ENCODE measurements at places on chromosomes 1 and 21.

GRCh38 chr1:2788506-2789163 lies 12.9 kb downstream of the TTC34 start:
- DNase-seq, result no peak

- no peak for DNase-seq
Observed at GRCh38 chr1:157775101-157775870, 1.6 kb downstream of the FCRL2 start.

GRCh38 chr1:52551507-52552235 lies 1.2 kb downstream of the TUT4 start:
- DNase-seq, result peak; percentile 20

GRCh38 chr1:94600556-94600955 lies 59.0 kb upstream of the F3 start:
- no peak for DNase-seq

DNA sequence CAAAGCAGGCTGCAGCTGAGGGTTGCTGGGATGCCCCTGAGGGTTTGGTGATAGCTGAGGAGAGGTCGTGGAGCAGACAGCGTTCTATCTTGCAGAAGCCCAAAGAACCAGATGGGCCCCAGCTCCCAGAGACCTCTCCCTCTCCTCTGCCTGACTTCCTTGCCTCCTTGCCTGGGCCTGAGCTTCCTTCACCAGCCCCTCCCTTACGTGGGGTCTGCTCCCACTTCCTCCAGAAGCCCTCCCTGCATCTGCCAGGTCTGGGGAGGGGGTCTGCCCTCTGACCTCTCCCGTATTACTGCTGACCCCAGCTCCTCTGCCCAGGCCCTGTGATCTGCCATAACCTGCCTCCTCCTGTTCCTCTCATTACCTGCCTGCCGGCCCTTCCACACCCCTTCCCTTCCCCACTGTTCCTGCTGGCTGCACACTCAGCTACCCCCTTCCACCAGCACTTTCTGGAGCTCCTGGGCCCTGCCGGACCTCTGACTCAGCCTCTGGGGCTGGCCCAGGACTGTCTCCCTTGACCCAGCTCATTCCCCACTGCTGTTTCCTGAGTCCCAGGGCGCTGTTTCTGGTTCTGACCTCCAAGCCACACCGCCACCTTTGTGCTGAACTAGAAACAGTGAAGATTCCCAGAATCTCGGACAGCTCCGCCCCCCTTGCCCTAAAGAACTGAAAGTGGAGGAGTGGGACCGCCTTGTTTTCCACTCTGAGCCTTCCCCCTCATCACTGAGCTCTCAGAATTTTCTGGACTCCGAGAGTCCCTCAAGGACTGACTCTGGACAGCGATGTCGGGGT lies 237.7 kb upstream of the C1orf174 start:
- DNase-seq, result no peak

DNA sequence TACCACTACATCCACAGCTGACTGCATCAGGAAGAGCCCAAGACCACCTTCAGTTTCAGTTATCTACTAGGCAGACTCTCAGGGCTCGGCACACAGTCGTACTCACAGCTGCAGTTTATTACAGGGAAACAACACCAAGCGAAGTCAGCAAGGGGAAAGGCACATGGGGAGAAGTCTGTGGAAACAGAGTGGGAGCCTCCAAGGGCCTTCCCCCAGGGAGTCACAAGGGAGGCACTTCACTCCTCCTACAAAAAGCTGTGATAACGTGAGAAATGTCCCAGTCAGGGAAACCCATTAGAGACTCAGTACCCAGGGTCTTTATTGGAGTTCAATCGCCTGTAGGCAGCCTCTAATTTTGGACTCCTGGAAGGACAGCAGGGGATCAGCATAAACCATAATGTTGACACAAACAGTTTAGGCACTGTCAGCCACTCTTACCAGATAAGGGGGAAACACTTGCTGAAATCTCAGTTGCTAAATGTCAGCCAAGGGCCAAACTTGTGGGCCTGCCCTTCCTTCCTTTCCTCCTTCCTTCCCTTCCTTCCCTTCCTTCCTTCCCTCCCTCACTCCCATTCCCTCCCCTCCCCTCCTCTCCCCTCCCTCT lies 444.0 kb downstream of the SMYD3 start:
- DNase-seq, result no peak

GRCh38 chr1:118160806-118161205 lies 24.2 kb downstream of the SPAG17 start:
- no peak for DNase-seq

DNA sequence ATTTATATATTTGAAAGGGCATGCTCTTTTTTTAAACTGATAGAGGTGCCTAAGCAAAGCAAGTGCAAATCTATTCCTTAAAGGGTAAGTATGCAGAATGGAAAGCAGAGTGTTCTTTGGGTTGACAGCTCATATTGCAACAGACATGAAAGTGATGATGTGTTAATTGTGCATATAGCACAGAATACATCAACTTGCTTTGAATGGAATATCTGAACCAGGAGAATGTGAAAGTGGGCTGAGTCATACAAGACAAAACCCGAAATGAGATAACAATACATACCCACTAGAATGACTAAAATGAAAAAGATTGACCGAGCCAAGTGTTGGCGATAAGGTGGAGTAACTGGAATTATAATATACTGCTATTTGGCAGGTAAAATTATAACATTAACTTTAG lies 4.3 kb downstream of the CR1 start:
- no peak for DNase-seq

DNA sequence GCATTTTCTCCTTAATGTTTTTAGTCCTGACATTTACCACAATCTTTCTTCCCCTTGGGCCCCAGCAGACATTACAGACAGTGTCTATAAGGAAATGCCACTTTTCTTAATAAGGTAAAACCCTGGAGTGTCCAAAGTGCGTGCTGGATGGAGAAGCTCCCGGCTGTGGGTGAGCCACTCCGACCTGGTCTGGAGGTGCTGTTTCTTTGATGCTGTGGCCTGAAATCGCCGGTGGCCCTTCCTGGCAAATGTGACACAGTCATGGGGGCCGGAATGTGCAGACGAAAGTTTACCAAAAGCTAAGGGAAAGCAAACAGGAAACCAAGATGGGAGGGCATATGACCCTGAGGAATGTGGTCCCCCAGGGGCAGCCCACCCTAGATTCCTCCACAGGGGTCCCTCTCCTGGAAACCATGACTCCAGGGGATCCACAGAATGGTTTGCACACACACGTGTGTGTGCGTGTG lies 77.9 kb downstream of the FHAD1 start:
- no peak for DNase-seq

GRCh38 chr21:14736162-14736561 lies 190.0 kb upstream of the SAMSN1 start:
- DNase-seq, result no peak

DNA sequence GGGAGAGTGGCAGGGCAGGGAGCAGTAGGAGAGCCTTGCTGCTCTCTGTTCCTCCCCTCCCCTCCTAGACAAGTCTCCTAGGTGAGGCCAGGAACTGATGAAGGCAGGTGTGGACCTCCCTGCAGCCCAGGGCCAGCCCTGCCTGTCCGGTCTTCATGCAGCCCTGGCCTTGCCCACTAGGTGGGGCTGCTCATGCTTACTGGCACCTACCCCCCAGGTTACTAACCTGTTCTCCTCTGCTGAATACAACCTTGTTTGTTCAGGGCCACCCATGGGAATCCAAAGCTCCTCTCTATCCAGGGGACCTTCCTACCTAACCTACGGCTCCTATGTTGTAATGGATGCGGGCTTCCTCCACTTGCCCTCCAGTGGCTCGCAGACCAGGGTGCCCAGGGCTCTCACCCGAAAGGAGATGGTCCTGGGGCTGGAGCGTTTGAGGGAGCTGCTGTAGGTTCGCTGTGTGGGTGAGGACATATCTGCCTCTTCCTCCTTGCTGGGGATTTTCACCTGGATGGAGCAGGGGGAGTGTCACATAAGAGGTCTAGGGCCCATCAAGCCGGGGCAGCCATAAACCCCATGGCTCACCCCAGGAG lies 7.9 kb upstream of the TNNT2 start:
- DNase-seq, result no peak

GRCh38 chr1:34742667-34743270 lies 12.1 kb upstream of the GJB5 start:
- DNase-seq, result peak; percentile 42

- DNase-seq, result no peak
Observed at GRCh38 chr1:8047112-8047511, 21.0 kb upstream of the ERRFI1 start.

DNA sequence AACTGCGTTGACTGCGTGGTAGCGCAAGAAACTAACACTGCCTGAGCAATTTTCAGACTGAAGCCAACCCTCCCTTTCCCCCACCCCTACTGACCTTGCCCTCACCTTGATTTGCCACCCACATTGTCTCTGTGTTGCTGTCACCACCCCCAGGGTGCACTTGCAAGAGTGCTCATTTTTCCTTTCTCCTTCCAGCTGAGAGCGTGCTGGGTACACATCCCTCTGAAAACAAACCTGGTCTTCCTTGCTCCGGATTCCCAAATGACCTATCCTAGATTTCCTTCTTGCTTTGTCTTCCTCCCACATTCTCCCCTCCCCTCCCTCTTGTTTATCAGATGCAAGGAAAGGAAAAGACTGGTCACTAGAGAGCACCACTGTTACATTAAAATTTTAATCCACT lies 24.2 kb downstream of the MPZ start:
- no peak for DNase-seq

- DNase-seq, result no peak
Observed at GRCh38 chr1:27658951-27659496, 13.0 kb downstream of the IFI6 start.

GRCh38 chr1:195828325-195828724 lies 779.9 kb downstream of the KCNT2 start:
- DNase-seq, result no peak

GRCh38 chr1:99216956-99217355 lies 47.3 kb upstream of the PLPPR4 start:
- DNase-seq, result no peak

DNA sequence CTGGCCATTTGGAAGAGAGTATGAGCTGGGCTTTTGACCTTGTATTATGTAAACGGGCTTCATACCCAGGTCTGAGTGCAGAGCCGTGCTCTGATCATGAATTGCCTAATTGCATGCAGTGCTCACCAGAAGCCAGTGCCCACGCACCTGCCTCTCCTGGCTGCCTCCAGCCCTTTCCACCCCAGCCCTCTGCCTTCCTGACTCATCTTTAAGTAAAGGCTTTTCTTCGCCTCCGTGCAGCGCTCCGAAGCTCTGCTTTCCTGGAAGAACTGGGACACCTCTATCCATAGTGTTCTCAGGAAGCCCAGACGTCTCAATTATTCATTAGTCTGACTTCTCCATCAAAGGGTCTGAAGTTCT lies 413.7 kb downstream of the PTPRU start:
- DNase-seq, result no peak

GRCh38 chr1:6438047-6438525 lies 13.5 kb downstream of the ESPN start:
- peak; percentile 45 for DNase-seq

DNA sequence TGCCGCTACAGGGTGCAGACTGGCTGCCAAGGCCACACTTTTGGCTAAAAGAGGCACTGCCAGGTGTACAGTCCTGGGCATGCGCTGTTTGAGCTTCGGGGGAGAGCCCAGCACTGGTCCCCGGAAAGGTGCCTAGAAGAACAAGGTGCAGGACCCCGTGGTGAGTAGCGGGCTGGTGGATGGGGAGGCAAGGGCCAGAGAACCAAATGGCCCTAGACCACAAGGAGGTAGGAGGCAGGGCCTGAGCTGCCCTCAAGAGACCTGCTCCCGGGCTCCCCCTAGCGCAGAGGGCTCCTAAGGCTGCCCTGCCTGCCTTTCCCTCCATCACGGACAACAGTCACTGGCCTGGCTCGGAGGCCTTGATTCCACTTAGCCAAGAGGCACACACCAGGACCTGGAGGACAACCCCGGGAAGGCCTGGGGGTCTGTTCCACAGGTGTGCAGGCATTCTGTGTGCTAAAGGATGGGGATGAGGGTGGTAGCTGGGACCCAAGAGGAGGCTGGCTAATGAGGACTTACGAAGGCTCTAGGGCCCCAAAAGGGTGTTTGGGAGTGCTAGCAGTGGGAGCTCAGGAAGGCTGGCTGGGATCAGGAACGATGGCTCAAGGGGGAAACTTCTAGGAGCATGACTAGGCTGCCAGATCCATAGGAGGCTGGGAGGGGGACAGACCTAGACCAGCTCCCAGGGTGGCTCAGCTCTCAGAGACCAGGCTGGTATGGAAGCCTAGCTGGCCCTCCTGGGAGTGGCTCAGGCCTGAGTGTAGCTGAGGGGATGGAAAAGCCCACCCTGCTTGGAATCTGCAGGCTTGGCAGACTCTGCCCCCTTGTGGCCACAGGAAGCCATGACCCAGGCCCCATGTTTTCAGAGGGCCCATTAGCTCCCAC lies 742 bp downstream of the ARTN start:
- peak; percentile 27 for DNase-seq

DNA sequence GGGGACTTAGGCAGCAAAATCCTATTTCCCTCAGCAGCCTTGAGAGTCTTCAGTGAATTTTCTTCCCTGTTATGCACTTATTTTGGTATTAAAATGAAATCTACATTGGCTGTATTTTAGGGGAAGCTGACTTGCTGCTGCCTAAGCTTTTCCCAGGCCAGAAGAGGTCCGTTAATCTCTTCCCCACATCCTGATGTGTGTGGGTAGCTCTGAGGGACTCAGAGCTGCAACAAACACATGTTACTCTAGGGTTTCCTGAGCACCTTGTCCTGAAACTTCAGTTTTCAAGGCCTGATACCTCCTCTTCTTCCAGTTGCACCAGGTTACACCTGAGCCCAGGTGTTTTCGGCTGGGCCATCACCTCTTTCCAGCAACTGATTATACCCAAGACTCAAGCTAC lies 51.5 kb downstream of the SYT6 start:
- DNase-seq, result no peak

- no peak for DNase-seq
Observed at GRCh38 chr1:192067360-192067759, 90.9 kb upstream of the RGS18 start.

DNA sequence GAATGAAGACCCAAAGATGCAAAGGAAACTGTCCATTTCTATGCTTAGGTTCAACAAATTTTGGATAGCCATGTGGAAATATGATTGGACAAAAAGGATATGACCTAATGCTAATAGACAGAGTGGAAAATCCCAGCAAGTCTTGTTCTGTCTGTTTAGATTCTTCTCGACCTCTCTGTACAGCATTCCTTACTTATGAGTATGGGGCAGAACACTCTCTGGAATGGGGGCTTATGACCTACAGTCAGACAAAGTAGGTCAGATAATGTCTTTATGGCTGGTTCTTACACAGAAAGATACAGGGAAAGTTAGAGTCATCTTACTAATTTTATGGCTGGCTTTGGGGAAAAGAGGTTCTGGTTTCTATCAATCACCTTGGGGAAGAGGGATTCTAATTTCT lies 2.8 kb downstream of the GCSAML start:
- DNase-seq, result no peak

- no peak for DNase-seq
Observed at GRCh38 chr1:82721702-82722101, 921.0 kb downstream of the ADGRL2 start.

- no peak for DNase-seq
Observed at GRCh38 chr1:157241185-157241538, 103.0 kb upstream of the ETV3 start.
